ENCODE measurements at places on chromosomes 16 and 17. TPM values are rescaled to one million over a fixed set of nuclear protein-coding genes. Genes with fewer than 3 reads are reported as not detected.

Gene NPIPA3
- total RNA-seq = not detected

- no peak for DNase-seq
These were observed 687 bp upstream of the NARF start for GRCh38 chr17:82457929-82458178.

GRCh38 chr16:13767215-13767614 lies 152.7 kb upstream of the ERCC4 start:
- no peak for DNase-seq

Gene NPIPB13
- 0.54 TPM for total RNA-seq

Gene GCGR
- total RNA-seq = not detected

DNA sequence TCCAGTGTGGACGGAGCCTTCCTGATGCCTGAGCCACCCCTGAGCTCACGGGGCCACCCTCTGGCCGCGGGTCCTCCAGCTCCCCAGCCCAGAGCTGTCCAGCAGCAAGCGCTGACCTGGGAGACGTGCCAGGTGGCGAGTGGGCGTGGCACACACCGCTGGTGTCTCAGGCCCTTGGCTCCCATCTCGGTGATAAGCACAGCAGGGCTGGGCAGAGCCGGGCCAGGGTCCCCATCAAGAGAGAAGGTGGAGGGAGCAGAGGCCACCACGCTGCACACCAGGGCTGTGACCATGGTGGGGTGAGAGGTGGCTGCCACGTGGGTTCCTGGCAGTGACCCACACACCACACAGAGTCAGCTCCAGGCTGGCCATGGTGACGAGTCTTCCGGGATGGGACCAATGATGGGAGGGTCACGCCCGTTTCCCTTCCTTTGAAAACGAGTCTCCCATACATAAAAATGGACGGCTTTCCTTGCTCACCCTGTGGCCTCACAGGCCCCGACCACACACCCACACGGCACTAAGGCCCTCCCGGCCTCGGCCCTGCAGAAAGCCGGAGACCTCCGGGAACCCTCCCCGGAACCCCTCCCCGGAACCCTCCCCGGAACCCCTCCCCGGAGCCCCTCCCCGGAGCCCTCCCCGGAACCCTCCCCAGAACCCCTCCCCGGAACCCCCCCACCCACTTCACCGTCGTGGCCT lies 16.8 kb downstream of the UTS2R start:
- DNase-seq = no peak

- DNase-seq = no peak
These were observed 89.2 kb upstream of the BRD7 start for GRCh38 chr16:50457979-50458491.

- peak; percentile 55 for DNase-seq
These were observed 8.8 kb downstream of the TBX2 start for GRCh38 chr17:61408151-61409041.

Gene B4GALNT2
- total RNA-seq = under 0.01 TPM
